ENCODE measurements at places on chromosomes 6 and 20. TPM values are rescaled to one million over a fixed set of nuclear protein-coding genes. Genes with fewer than 3 reads are reported as not detected.

GRCh38 chr6:24019830-24020229 lies 106.2 kb upstream of the NRSN1 start:
- DNase-seq, result no peak

DNA sequence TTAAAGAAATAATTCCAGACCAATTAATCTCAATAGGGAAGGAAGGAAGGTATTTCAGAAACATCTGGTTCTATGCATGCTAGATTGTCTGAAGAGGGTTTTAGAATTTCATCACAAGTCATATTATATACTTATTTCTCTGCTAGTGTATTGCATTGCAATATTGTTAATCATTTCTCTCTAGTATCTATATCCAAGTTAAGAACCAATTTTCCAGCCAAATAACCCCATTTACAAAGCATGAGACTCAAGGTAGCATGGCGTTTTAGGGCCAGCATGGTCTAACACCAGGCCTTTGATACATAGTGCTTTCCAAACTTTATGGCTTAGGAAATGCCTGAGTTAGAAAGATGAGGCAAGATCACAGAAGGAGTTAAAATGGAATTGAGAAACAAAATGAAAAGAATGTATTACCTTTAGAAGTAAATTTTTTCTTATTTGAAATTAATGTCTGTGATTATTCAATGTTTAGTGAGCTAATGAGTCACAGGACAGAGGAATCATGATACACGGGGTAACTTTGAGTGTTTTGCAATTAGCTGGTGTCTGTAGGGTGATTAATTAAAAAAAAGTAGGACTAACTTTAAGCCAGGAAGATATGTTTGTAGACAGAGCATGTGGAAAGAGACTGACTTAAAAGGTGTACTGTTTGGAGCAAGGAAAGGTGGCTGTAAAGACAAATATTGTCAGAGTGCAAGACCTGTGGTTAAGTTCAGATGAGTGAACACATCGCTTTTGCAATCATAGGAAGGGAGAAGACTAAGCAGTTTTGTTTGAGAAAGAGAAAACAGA lies 1006.2 kb upstream of the CITED2 start:
- no peak for DNase-seq

- DNase-seq, result no peak
Observed at GRCh38 chr20:3778976-3779375, 2.3 kb downstream of the SPEF1 start.

DNA sequence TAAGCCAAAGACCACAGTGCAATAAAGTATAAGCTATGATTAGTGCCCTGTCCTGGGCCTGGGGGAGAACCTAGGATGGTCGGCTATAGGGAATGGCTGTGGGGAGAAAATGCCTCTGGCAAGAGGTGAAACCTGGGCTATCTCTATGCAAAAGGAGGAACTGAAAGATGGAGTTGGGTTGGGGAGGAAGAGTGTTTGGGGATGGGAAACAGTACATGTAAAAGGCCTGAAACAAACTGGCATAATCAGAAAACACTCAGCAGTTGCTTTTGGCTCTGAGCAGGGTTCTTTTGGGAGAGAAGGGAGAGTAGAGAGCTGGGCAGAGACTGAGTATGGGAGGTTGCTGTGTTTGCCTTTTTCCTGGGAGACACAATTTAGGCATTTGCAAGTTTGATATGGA lies 31.9 kb upstream of the FUCA2 start:
- DNase-seq, result no peak

DNA sequence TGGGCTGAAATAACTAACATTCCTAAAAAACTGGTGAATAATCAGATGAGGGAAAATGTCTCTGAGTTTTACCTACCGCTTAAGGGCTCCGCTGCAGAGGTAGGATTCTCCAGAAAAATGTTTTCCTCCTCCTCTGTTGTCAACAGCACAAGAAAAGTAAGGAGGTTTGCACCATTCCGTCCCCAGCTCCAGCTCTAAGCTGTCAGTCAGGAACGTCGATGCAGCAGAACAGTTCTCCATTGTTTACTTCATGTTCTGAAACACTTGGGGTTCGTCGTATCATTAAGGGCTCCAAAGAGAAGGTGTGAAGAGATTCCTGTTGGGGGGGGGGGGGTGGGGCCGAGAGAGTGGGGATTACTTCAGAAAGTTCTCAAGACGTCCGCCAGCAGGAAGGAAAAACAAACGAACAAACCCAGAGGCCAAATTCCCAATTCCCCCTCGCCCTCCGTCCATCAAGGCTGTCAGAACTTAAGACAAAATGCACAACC lies 734 bp downstream of the MMS22L start:
- peak; percentile 19 for DNase-seq

DNA sequence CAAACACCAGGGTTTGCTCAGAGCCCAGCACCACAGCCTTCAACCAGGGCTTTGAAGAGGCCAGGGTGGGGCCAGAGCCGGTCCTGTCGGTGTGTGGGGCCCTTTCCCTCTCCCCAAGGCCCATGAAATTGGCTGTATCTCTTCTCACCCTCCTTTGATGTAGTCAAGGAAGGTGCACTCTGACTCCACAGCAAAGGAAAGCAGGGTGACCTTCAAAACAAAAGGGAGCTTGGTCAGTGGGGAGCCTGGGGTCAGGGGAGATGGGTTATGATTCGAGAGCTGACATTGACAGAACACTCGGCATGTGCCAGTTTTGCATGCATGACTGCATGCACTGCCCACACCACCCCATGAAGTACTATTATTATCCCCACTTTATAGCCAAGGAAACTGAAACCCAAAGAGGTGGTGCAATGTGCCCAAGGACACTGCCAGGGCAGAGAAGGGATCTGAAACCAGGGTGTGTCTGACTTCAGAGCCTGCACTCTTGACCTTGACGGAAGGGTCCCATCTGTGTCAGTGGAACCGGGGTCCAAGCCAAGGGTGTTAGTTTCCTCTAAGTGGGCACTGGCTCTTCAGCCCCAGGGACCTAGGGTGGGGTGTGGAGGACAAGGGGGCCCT lies 55.4 kb downstream of the RAB44 start:
- DNase-seq, result no peak

DNA sequence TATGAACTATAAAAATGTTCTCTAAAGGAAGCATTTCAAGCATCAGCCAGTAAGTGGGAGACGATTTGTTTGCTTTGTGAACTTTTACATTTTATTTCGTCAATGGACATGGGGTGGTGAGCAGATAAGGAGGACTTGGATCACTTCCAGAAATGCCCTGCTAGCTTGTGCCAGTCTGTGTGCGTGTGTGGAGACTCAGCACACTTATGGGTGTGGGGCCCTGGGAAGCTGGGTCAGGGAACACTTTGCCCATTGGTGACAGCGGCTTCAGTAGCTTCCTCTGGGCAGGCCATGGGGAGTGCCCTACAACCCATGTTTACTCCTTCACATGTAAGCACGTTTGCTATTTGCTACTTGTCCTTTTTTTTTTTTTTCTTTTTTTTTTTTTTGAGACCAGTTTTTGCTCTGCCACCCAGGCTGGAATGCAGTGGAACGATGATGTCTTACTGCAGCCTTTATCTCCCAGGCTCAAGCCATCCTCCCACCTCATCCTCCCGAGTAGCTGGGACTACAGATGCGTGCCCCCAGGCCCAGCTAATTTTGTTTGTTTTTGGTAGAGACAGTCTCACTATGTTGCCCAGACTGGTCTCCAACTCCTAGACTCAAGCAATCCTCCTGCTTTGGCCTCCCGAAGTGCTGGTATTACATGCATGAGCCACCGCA lies 24.2 kb downstream of the PRDM1 start:
- DNase-seq, result no peak

- no peak for DNase-seq
Observed at GRCh38 chr6:154378518-154378917, 21.9 kb upstream of the IPCEF1 start.

RNF146 gene
- 39.7 TPM for total RNA-seq

AURKA gene
- 9.7 TPM for total RNA-seq

GRCh38 chr6:147390909-147391536 lies 117.5 kb upstream of the SAMD5 start:
- DNase-seq, result peak; percentile 27

ACSS1 gene
- total RNA-seq, result 9.4 TPM

DNA sequence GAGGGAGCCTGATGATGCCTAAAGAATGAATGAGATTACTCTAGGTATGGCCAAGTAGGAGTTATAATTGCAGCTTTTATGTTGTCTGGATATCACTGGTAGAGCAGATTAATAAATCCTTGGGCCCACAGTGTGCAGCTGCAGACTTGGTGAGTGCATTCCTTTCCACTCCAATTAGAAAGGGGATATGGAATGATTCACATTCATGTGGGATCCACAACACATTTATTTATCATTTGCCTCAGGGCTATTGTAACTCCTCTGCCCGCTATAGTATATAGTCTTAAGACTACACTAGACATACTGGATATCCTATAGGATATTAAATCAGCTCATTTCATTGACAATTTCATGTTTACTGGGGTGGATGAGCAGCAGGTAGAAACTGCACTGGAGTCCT lies 11.6 kb upstream of the HLA-G start:
- no peak for DNase-seq

DNA sequence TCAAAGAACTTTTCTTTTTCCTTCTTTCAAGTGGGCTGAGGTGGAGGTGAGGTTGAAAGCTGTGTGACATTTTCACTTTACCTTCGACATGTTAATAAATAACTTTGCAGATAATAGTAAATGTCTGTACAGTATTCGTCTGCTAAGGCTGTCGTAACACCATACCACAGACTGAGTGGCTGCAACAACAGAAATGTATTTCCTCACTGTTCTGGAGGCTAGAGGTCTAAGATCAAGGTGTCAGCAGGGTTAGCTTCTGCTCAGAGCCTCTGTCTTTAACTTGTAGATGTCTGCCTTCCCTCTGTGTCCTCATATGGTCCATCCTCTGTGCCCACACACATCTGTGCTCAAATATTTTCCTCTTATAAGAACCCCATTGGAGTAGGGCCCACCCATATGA lies 14.9 kb downstream of the PHACTR2 start:
- DNase-seq, result no peak

- no peak for DNase-seq
Observed at GRCh38 chr6:168890981-168891365, 362.7 kb downstream of the THBS2 start.

DNA sequence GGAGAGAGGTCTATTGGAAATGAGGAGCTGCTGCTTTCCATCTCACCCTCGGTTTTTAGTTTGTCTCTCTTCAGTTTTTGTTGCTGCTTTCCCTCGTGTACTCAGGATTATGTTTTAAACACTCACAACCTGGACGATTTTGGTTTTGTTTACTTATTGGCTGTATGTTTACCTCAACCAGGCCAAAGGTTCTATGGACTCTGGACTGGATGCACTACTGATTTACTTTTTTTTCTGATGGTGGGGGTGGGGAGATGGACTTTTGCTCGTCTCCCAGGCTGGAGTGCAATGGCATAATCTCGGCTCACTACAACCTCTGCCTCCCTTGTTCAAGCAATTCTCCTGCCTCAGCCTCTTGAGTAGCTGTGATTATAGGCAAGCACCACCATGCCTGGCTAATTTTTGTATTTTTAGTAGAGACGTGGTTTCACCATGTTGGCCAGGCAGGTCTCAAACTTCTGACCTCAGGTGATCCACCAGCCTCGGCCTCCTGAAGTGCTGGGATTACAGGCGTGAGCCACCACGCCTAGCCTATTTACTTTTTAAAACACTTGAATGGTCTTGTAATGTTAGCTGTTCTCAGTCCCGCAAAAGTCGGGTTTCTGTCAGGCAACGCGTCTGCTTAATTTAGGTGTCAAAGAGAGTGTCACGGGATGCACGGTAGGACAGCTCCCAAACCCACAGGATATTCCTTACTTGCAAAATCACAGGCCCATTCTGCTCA lies 148.2 kb upstream of the RIPOR2 start:
- DNase-seq, result no peak

DNA sequence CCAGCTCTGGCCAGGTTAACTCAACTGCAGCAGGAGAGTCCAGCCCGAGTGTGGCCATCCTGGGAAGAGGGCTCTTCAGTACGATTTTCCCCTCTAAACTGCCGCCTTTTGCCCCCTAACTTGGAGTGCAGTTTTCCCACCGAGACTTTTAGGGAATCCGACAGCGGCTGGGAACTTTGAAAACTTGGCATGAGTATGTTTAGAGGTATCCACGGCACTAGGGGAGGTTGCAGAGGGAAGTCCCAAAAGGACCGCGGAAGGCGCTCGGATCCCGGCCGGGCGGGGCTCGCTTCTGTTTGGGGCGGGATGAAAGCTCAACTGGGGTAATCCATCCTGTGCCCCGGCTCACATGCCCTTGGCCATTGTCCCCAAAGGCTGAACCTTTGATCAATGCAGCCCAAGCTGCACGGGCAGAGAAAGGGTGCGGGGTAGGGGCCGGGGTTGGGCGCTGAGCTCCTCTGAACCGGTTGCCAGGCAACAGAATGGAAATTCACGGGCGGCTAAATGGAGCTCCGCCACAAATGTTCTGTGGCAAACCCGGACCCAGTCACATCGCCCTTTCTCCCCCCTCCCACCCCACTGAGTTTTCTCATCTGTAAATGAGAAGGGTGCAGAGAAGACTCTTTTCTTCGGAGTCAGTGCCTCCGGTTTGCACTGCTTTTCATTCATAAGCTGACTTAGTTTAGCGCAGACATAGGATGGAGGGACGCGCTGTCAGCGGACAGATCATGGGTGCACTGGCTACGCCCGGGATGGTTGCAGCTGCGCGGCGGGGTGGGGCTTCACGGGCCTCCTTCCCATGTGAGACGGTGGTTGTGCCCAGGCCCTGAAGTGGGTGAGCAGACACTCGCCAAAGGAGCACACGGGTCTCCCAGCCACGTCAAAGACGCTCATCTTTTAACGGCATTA lies 2.3 kb downstream of the BMP6 start:
- peak; percentile 51 for DNase-seq

- DNase-seq, result no peak
Observed at GRCh38 chr20:16451001-16451400, 122.2 kb downstream of the KIF16B start.

SIGLEC1 gene
- total RNA-seq, result not detected

GRCh38 chr6:161254464-161255253 lies 19.2 kb downstream of the AGPAT4 start:
- no peak for DNase-seq

GRCh38 chr6:37047346-37047688 lies 41.9 kb downstream of the FGD2 start:
- DNase-seq, result no peak

GRCh38 chr6:54112151-54112650 lies 958 bp downstream of the MLIP start:
- peak; percentile 89 for DNase-seq

PRR18 gene
- total RNA-seq, result not detected

GRCh38 chr20:47095690-47096089 lies 201.0 kb downstream of the EYA2 start:
- no peak for DNase-seq

OVOL2 gene
- total RNA-seq, result not detected

SYCP2 gene
- 1.1 TPM for total RNA-seq

DNA sequence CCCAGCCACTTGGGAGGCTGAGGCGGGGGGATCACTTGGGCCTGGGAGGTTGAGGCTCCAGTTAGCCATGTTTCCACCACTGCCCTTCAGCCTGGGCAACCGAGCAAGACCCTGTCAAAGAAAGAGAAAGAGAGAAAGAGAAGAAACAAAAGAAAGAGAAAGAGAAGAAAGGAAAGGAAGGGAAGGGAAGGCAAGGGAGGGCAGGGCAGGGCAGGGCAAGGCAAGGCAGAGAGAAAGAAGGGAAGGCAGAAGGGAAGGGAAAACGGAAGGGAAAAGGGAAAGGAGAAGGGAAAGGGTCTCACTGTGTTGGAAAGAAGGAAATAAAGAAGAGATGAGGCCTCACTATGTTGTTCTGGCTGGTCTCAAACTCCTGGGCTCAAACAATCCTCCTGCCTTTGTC lies 47.8 kb upstream of the PBOV1 start:
- no peak for DNase-seq

- no peak for DNase-seq
Observed at GRCh38 chr20:17933121-17933520, 35.5 kb downstream of the SNX5 start.

Measured in dermis microvascular lymphatic vessel endothelial cell (primary cell).